ENCODE measurements at places on chromosomes 2 and 18.

DNA sequence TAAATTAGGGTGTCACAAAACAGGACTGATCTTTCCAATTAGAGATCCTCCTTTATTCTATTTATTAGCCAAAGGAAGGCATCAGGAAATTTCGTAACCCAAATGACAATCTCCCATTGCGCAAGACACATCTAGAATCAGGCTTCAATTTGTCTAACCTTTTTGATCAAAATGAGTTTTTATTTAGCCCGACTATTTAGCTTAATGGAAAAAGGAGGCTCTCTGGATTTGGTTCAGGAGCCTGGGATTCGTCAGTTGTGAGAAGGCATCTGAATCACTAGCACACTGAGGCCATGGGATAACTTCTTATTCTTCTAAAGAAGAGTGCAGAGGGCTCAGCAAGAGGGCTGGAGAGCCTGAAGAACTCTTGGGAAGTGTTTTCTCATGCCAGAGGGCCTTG, 332.1 kb upstream of the ETAA1 start:
- no peak for DNase-seq

GRCh38 chr18:74399091-74399887, 57.8 kb downstream of the DIPK1C start:
- DNase-seq = no peak

- DNase-seq = no peak
Measured at GRCh38 chr2:33104726-33105125, 158.0 kb downstream of the LTBP1 start.

GRCh38 chr2:47009253-47009767, 93.7 kb upstream of the MCFD2 start:
- no peak for DNase-seq

DNA sequence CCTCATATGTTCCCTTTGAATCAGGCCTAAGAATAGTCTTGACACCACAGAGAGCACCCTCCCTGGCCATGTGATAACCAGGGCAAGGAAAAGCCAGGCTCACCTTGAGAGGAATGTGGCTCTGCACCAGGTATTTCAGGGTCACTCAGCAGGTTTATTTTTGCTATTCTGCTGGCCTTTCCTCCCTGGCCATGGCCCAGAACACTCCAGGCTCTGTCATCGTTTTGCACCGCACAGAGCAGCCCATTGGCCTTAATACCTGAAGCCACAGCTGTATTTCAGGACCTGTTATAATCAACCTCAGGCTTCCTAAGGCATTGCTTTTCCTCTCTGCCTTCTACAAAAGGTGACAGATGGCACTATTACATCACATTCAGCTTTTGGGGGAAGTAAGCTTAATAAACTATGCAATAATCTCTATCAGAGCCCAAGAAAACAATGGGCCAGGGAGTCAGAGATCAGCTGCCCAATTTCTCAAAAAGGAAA, 668.3 kb downstream of the IRS1 start:
- DNase-seq = no peak

GRCh38 chr2:222860740-222861410, at the start of gene ACSL3:
Gene ACSL3 (plus strand): TSS chr2:222861036. CDS start chr2:222908773, 47,737 bp downstream.
- peak; percentile 91 for DNase-seq

DNA sequence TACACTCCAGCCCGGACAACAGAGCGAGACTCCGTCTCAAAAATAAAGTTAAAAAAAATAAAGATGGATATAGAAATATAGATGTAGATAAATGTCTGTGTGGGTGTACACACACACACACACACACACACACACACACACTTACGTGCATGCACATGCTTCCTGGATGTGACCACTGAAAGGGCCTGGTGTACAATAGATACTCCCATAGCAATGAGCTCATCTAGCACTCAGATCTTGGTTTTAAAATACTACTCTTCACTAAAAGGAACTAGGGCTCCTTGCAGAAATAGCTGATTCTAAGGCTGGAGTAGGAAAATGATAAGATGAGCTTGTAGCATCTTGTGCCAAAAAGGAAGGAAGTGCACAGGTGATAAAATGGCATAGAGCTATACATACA, 39.1 kb downstream of the ROCK2 start:
- no peak for DNase-seq

GRCh38 chr2:112701052-112701451, 19.8 kb upstream of the NT5DC4 start:
- peak; percentile 46 for DNase-seq

DNA sequence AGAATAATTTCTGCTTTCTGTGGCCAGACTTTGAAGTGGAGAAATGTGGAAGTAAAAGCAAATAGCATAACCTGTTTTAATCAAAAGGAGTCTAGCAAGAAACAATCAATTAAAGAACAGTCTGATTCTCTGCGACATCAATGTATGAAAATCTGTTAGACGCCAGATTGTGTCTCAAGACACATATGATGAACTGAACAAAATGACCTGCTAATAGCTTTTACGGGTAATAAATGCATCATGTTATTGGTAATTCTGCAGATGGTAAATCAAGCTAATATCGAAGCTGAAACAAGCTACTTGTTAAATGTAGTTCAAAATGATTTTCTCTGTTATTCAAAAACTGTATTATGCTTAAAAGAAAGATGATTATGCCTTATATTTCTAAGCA, 208.5 kb upstream of the FIGN start:
- no peak for DNase-seq

GRCh38 chr2:42941633-42942176, 149.3 kb upstream of the HAAO start:
- no peak for DNase-seq

- no peak for DNase-seq
Measured at GRCh38 chr2:234792621-234793022, 159.2 kb upstream of the SH3BP4 start.

GRCh38 chr18:32252141-32252860, 62.5 kb downstream of the MEP1B start:
- no peak for DNase-seq

GRCh38 chr2:11949732-11950523, 203.5 kb downstream of the LPIN1 start:
- no peak for DNase-seq

DNA sequence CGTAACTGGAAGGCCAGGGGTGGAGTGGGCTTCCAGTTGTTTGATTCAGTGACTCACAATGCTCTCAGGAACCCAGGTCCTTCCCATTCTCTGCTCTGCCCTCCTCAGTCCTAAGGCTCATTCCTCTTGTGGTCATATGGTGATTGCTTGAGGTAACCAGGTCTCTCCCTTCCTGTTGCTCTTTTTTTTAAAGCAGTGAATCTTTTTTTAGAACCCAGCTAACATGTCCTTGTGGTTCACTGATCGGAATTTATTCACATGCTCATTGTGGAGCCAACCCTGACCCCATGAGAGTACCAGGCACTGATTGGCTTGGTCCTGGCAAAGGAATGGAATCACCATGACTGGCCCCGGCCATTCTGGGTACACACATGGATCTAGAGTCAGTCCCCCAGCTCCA, 7.4 kb downstream of the THNSL2 start:
- no peak for DNase-seq

GRCh38 chr2:53640466-53640865, 127.1 kb upstream of the CHAC2 start:
- DNase-seq = no peak

- DNase-seq = no peak
Measured at GRCh38 chr2:140178234-140178633, 1398.0 kb upstream of the NXPH2 start.

DNA sequence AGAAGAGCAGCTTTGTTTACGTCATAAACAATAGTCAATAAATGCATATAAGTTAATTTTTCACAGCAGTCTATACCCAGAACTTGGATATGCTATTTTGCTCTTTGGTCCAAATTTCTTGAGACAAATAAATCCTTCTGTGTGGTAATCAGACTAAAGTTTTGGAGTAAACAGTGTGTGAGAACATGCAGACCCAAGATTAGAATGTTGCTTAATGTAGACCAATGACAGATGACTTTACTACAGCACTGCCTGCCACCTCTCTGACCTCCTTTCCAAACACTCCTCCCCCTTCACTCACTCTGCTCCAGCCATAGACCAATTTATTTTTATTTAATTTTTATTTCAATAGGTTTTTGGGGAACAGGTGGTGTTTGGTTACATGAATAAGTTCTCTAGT, 115.3 kb upstream of the TANK start:
- DNase-seq = no peak

DNA sequence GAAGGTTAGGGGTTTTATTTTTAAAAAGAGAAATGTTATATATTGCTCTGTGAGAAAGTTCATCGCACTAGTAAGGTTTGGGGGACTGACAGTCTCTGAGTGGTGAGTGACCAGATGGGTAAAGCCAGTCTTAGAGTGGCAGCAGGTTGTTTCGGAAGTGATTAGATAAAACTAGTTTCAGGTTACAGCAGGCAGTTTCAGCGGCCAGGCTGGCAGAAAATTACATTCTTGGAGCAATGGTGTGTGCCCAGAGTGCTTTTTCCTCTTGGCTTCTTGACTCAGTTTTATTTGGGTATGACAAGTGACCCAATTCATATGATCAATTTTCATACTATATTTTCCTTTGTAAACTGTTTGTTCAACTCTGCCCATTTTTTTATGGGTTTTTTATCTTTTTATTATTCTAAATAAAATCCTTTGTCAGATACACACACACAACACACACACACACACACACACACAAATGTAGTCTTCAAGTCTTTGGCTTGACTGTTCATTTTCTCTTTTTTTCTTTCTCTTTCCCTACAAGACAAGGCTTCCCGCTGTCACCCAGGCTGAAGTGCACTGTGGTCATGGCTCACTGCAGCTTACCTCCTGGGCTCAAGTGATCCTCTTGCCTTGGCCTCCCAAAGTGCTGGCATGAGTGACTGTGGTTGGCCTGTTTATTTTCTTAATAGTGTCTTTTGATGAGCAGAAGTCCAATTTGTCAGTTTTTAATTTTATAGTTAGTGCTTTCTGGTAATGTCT, 30.9 kb downstream of the RALBP1 start:
- DNase-seq = no peak

- DNase-seq = no peak
Measured at GRCh38 chr18:47606526-47606925, 323.9 kb downstream of the SMAD2 start.

DNA sequence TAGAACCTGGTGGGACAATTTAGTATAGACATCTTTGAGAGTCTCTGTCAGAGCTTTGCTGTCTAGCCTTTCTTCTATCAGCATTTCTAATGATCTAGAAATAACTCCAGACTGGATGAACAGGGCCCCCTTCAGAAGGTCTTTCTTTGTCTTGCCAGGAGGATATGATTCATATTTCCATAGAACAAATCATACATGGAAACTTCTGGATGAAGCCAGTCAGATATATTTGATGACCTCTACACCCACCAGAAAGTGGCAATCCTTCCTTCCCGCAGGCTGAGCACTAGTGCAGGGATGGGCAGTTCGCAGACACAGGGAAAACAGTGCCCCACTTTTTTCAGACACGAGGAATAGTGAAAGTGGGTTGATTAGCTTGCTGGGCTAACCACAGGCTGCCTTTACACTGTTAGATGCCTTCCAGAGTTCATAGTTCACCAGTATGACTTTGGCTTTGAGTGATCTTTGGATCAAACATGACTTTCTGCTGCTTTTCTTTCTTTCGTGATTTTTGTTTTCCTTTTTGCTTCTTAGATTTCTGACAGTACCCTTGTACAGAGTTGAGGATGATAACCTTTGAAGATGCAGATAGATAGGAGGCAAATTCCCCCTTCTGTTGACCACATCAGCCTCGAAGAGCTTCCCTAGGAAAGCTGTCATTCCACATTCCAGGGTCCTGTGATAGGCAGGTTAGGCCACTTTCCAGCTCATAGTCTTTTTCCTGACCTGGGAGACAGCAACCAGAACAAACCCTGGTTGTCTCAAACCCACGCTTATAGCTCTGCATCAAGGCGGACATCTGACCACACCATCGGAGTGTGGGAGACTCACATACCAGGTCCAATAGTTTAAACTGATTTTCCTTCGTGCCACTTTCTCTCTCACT, 237.0 kb downstream of the ZNF407 start:
- DNase-seq = no peak

Measured in CD4-positive, alpha-beta T cell treated with Interferon alpha-2 for 1 hour (primary cell).